Midbrain (tissue), 1 donor: ENCODE measurements at places on chromosomes 1 and 21.

DNA sequence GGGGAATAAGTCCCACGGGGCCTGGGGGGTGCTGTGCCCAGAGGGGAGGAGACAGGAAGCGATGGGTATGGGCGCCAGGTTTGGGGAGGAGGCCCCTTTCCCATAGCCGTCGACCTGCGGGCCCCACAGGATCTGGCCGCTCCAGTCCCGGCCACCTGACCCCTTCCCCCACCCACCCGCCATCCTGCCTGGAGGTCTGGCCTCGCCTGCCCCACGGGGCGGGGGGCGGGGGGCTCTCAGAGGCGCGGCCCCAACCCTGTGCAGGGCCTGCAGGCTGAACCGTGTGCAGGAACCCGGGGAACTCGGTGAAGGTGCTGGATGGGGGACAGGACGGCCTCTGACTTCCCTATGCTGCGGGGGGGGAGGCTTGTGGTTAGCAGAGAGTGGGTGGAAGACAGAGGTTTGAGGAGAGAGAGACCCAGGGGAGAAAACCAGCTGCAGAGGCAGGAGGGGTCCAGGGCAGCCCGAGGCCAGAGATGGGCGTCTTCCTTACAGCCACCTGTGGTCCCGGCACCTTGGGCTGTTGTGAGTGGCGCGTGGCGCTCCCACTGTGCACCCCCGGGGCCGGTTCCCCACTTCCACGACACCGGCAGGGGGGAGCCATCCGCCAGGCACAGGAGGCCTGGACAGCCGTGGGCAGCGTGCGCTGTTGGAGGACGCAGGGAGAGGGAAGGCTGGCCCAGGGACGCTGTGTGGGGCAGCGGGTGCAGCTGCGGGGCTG lies 2.5 kb upstream of the TNFRSF18 start:
- no peak for DNase-seq

- DNase-seq: no peak
Observed at GRCh38 chr1:169849346-169850022, 44.2 kb downstream of the SCYL3 start.

- DNase-seq: no peak
Observed at GRCh38 chr1:56303805-56304204, 275.6 kb downstream of the PLPP3 start.

DNA sequence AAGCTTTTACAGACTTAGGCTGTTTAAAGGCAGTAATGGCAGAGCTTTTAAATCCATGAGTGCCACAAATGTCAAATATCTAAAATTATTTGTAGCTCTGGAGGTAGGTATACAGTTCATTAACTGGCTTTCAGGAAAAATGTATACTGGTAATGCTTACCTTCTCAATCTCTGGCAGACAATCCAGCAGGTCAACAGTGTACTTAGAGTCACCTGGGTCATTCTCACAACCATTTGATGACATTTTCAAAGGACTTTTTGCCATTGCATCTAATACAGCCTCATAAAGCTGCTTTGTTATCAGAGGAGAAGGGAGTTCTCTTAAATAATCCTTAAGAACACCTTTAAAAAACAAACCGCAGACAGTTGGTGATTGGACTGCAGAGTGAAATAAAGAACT lies 31.9 kb downstream of the SYDE2 start:
- no peak for DNase-seq

DNA sequence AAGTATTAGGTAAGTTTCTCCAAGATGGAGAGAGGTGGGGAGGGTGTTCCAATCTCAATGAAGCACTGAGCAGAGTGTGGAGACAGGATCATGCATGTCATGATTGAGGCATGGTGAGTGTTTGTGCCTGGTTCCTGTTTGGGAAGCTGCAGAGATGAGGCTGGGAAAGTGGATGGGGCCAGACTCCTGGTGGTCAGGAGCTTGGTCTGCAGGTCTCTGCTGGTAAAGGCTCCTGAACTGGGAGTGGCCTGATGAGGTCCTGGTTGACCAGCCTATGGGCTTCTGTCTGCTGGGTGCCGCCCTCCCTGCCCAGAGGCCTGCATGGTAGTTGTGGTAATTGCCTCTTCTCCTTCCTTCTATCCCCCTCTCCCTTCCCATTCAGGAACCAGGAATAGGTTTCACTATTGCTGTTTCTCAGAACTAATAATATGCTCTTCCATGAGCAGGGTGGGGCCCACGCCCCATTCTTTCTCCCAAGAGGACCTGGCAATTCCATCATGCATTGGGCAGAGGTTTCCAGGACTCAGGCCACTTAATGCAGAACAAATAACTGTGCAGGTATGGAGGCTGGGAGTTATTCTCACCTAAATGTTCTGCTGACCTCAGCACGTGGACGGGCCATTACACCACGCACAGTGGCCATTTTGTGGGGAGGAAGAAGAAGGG lies 24.5 kb downstream of the PROK1 start:
- no peak for DNase-seq

DNA sequence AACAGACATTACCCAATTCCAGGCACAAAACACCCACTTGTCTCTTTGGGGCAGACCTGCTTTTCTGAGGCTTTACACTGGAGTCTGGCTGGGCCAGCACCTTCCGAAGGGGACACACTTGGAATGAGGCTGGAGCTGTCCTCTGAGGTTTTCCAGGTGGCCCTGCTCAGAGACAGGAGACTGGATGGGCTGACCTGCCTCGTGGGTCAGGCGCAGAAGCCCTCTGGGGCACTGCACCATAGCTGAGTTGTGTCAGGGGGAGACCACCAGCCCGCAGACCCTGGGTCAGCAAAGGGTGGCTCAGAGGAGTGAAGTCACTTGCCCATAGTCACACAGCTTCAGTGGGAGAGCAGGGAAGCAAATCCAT lies 1.8 kb downstream of the SH2D5 start:
- DNase-seq: no peak

DNA sequence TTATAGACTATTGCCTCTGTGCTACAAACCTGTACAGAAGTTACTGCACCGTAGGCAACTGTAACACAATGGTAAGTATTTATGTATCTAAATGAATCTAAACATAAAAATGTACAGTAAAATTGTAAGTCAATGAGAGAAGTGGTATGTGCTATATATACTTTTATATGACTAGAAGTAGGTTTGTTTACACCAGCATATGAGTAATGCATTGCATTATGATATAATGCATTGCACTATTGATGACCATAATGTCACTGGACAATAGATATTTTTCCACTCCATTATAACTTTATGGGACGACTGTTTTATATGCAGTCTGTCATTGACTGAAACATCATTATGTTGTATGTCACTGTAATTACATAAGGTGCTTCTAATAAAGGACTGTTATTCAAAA lies 340.3 kb upstream of the SNX7 start:
- DNase-seq: no peak

DNA sequence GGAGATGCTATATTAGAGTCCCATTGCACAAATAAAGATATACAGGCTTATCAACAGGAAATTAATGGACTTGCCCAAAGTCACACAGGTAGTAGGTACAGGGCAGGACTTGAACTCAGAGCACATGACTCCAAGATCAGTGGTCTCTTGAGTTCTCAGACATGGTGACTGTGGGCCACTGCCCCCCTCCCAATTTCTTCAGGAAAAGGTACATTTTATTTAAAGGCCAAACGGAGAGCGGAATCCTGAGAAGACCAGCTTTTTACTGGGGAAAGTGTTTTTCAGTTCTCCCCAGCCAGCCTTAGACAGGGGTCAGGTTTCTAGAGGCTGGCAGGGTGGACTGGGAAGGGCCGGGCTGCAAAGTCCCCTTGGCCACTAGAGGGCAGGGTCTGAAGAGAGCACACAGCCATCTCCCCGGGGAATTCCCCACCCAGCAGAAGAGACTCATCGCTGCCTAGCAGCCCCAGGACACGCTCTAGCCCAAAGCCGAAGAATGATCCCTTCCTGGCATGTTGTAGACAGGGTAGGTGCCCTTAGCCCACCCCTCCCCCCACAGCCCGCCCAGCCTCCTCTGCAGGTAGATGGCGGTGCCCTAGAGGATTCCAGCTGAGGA lies 29.7 kb downstream of the ACP6 start:
- peak; percentile 57 for DNase-seq

- no peak for DNase-seq
Observed at GRCh38 chr1:43766086-43766784, 58.9 kb downstream of the ST3GAL3 start.

DNA sequence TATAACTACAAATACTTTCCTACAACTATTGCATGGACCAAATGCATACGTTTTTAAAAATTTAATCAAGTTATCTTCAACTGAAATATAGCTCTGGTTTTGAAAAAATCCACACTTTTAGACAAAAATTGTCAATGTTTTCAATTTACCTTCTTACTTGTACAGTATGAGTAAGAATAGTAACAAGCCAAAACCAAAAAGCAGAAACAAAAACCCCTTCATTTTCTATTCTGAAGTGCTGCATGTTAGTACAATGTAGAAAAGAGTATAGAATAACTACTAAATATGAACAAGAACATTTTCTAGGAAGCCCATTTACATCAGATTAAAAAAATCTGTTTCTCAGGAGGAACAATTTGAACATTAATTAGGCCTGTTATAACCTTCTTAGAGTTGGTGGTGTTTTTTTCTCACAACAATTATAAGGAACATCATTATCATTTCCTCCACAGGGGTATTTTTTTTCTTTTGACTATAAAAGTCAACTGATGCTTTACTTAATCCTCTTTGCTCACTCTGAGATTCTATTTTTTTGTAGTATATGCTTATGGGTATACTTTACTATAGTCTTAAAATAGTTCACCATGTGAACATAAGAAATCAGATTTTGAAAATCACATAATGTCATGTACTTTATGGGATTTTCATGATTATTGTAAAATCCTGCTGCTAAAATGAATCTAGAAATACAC lies 475.4 kb downstream of the PTBP2 start:
- no peak for DNase-seq
